ENCODE measurements at places on chromosomes 2 and 18.

DNA sequence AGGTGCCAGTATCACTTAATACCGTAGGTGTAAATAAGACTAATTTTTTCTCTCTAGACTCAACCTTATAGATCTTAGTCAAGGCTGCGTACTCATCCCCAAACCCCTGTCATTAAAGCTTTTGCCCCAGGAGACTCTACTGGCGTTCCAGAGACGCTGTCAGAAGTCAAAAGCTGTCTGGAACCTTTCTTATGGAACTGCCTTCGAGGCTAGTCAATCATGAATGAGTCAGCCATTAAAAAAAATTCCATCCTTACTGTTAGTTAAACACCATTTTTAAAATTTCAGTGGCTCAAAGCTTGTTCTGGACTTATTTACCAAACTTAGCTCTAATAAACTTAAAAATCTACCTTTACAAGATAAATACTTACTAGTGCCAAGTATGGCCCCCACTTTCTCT, 52.1 kb downstream of the SPRED2 start:
- no peak for DNase-seq

- DNase-seq = no peak
Observed at GRCh38 chr2:173401716-173402326, 47.1 kb downstream of the CDCA7 start.

- DNase-seq = no peak
Observed at GRCh38 chr2:240349133-240350005, 86.1 kb upstream of the GPC1 start.

DNA sequence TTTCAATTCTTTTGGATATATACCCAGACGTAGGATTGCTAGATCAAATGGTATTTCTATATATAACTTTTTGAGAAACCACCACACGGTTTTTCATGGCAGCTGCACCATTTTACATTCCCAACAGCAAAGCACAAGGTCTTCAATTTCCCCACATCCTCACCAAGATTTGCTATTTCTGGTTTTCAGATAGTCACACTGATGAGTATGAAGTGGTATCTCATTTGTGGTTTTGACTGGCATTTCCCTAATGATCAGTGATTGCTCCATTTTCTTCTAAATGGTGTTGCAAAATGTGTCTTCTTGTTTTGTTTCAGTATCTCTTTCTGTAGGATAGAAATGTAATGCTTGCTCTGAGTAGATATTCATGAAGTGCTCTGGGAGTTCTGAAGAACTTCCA, 52.0 kb downstream of the ANKRD44 start:
- DNase-seq = no peak

DNA sequence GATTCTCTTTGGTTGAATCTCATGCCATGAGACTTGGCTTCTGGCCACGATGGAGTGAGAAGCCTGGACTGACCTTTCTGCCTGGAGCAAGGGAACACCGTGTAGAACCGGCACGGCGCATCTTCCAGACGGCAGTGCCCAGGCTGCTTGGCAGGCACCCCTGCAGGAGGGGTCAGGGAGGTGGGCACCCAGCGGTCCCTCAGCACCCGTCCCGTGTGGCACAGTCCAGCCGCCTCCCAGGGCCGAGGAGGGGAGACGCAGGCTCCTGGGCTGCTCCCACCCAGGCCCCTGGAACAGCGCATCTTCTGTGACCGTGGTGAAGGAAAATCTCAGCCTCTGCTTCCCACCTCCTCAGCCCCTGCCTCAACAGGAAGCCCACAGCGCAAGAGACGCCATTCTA, 95.7 kb downstream of the CMPK2 start:
- no peak for DNase-seq

GRCh38 chr18:34880882-34881834, 160.1 kb upstream of the MAPRE2 start:
- DNase-seq = no peak

- DNase-seq = no peak
Observed at GRCh38 chr2:42652086-42652485, 83.7 kb downstream of the MTA3 start.
